Activated CD4-positive, CD25-positive, alpha-beta regulatory T cell treated with anti-CD3 and anti-CD28 coated beads, Interleukin-2, amount 50 U/mL, for 72 hours (primary cell): ENCODE measurements at places on chromosomes 3 and 15.

DNA sequence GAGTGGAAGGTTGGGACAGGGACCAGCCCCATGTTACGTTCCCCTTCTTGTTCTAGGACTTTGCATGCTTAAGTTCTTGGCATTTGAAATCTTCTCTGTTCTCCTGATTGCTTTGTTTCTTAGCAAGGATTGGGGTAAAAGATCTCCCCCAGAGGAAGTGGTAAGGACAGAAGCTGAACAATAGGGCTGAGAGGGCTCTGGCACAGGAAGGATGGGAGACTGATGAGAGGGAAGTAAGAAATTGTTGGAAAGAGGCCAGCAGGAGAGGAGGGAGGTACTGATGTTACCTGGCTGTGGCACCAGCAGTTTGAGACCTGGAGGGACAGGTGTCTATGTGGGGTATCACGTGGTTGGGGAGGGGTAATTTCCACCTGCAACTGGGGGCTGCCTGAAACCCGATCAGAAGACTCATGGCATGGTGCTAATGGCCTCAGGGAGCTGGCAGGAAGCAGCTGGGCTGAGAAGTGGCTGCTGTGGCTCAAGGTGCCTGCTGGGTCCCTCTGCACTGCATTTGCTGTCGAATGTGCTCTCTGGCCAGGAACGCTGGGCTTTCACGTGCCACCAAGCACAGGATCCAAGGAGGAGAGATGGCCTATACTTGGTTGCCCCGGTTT lies 108.4 kb downstream of the LSM3 start:
- no peak for DNase-seq

DNA sequence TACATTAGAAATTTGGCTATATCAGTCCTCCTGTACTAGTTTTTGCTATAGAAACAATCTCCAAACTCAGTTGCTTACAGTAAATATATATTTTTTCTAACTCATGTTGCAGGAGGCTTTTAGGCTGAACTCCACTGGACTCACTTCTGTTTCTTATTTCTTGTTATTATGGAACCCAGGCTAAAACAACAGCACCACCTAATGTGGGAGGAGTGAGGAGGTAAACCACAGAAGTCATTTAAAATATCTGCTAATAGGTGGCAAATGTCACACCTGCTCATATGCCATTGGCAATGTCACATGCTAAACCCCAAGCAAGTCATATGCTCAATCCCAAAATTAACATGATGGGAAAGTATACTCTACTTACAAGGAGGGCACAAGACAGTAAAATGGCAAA lies 462.2 kb downstream of the PLOD2 start:
- no peak for DNase-seq

- DNase-seq = no peak
Measured at GRCh38 chr3:172279191-172279640, 169.0 kb downstream of the GHSR start.

DNA sequence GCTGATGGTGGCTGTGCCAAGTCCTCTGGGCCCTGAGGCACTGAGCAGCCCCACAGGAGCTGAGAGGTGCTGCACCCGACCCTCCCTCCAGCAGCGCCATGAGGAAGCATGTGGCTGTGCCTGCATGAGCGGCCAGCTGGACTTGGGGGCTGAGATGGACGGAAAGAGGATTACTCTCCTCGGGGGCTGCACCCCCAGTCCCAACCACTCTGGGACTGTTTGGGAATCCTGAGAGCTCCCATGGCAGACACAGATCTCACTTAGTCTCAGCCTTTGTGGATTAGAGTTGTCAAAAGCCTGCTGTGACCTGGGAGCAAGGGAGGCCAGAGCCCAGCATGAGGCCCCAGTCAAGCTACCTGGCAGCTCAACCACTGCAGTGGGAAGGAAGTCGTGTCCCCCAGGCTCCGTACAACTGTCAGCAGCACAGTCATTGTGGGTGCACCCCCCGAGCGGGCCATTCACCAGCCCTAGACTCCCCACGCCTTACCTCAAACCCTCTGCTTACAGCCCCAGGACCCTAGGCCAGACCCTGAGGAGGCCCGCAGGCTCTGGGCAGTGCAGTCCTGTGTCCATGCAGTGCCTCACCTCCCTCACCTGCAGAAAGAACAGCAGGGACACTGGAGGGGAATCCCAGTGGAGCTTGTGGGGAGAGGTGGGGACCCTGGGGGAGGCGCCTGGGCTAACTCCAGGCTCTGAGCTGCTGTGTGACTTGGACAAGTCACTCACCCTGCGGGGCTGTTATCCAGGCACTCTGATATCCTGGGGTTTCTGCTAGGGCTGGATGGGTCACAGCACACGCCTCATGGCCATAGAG lies 17.1 kb downstream of the PRR23E start:
- DNase-seq = no peak

DNA sequence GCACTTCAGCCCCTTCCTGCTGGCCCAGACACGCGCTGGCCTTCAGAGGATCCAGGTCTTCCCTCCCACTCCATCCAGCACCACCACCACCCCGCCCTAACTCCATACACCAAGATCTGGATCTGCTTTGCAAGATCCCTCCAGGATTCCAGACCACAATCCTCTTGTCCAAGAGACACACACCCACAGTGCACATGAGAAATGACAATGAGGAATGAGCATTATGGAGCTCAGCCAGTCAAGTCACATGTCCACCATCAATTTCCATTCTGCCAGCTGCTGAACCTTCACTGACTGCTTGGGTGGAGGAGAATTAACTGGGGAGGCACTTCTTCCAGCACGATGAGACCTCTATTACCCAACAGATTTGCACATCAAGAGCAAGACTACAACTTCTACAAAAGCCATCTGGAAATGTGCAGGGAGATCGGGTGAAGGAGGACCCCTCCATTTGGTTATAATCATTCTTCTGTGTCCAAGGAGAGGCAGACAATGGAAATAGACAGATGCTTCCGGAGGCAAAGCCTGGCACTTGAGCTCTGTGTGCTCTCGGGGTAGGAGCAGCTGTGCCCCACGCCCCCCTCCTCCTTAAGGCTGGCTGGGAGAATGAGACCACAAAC lies 12.3 kb upstream of the SPATA12 start:
- no peak for DNase-seq

DNA sequence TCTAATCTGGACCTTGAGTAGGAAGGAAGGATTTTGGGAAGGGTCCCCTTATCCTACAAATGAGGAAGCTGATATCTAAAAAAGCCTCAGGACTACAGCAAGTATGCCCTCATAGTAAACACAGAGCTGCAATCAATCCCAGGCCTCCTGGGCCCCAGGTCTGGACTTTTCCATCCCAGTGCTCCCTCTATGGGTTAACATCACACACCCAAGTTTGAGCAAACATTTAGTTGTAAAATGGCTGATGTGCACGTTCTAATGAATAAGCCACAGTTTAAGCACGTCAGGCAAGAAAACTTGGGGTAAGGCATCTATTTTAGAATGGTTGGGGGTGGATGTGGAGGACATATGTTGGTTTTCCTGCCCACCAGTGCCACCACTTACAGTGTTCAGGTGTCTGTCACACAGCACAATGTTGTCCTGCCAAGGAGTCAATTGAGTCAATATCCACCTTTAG lies 44.3 kb upstream of the UBE2E1 start:
- no peak for DNase-seq

DNA sequence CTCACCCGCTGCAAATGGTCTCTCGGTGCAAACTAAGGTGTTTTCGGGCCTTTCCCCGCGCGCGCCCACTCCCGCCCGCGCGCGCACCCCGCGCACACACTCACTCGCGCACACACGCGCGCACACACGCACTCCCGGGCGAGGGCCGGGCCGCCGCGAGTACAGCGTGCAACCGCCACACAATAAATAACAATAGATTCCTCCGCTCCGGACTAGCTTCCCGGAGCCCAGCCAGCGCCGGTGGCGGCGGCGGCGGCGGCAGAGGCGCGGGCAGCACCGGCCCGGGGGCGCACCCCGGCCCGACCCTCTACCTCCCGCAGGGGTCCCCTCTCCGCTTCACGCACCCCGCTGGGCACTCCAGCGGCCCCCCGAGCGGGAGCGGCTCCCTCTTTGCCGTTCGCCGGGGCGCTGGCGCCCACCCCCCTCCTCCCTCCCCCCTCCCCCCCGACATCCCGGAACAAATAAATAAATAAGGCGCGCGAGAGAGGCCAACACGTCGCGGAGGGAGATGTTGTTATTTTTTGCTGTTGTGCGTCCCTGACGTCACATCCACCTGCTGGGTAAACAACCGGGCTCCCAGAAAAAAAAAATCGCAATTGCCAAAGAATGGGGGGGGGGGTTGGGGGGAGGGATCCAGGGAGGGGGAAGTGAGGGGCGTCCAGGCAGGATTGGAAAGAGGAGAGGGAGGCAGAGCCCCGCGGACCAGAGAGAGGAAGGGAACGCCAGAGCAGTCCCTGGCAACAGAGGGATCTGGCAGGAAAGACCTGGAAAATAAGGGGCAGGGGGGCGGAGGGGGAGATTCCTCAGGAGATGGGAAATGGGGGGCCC lies at the start of gene FOXP1:
Gene FOXP1, minus strand, starts transcription at position 163 of the 828 bp plus-strand sequence. CDS start 385,347 bp downstream, outside the sequence.
- peak; percentile 73 for DNase-seq

- DNase-seq = no peak
Measured at GRCh38 chr15:88509321-88509720, 37.2 kb downstream of the DET1 start.

DNA sequence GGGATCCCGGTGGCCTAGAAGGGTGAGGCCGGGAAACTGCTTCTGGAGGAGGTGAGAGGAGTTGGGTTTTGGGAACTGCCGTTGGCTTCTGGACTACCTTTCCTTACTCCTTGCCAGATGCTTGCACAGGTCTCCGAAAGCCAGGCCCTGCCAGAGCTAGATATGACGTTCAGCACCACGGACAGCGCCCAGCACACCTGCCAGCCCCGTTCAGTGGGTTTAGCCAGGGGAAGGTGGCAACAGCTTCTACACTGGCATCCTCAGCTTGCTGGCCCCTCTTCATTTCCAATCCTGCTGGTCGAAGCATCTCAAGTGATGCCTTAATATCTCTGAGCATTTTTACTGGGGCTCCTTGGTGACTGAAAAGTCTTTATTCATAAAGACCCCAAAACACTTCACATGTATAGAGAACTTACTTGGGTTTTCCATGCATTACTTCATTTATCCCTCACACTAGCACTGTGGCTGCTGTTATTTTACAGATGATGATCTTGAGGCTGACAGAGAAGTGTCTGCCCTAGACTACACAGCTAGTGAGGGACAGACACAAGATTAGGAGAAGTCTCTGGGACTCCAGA lies 21.9 kb downstream of the HCN4 start:
- DNase-seq = peak; percentile 49

DNA sequence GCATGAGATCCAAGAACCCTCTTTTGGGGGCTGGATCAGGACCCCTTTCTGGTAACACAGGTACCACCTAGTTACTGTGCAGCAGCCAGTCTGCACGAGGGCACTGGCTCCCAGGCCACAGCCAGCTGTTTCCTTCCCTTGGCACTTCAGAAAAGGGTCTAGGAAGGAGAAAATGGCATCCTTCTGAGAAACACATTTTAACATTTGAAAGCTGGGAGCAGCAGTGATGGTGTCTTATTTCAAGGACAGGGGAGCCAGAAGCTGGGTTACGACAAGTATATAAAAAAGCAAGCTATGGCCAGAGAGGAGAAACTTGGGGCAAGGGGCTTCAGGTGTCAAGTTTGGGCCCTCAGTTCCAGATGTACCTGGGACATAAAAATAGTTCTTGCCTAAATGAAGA lies 282.8 kb downstream of the CTNNB1 start:
- DNase-seq = no peak

GRCh38 chr15:69723404-69724096 lies 270.9 kb downstream of the RPLP1 start:
- no peak for DNase-seq

DNA sequence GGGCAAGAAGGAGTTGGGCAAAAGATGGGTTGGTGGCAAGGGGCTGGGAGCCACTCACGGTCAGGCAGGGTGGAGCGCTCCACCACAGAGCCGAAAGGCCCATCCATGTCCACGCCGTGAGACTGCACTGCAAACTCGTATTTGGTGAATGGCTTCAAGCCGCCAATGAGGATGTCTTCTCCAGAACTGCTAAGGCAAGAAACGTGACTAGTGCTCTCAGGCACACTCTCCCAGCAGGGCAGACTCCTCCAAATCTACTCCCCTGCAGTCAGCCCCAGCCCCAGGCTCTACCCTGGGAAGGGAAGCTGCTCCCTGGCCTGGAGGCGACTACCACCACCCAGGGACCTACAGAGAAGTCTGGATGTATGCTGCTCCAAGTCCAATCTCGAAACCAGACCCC lies 11.4 kb upstream of the IGDCC3 start:
- DNase-seq = no peak

DNA sequence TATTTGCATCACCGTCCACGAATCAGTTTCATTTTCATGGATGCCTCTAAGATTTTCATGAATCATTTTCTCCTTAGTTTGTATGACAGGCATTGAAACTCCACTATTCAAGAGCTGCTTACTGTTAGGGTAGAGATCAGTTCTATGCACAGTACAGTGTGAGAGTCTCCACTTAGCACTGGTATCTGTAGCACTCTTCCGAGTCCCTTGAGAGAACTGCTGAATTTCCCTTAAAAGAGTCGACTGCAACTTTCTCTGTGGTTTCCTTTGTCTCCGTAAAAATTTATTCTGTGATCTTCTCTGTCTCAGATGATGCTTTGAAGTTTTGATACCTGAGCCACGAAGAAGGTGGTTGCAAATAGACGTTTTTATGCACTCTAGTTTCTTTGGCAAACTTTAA lies 14.8 kb downstream of the GTPBP8 start:
- no peak for DNase-seq

DNA sequence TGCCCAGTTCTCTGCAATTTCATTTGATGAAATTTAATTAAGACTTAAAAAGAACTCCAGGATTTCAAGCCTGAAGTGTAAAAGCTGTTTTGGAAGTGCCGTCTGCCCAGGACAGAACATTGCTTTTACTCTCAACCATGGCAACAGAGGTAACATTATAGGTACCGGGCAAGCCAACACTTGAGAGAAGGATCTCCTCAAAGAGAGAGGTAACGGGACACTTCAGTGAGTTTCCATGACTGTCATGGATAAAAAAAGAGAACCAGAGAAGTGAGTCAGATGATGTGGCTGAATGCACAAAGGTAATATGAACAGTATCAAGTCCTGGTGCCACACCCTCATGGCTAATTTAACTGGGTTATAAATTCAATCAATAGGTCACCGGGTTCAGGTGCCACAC lies 130.2 kb upstream of the LMOD3 start:
- no peak for DNase-seq

DNA sequence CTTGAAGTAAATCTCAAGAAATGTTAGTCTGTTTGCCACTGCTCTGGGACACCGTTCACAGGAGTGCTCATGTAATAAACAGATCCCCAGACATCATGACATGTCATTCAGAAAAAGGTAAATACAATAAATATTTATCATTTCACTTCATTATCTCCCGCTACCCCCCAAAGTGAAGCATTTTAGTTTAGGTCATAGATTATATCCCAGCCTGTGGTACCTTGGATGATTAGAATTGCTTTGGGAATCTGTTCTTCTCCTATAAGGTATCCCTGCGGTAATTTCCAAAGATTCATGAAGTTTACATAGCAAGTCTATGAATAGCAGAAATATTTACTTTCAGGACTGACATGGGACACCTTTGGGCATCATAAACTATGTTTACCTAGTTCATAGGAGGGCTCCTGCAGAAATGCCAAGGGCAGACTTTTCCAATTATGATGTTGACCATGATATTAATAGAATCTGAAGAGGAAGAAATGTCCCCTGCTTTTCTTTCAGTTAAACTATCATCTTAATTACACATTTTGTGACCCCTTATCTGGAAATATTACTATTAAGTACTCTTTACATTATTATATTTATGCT lies 268.0 kb downstream of the NAALADL2 start:
- DNase-seq = no peak

GRCh38 chr3:25655659-25656058 lies 9.0 kb downstream of the TOP2B start:
- no peak for DNase-seq
